ENCODE measurements at places on chromosomes 5 and 9.

GRCh38 chr5:93193431-93194347 lies 387.3 kb downstream of the NR2F1-AS1 start:
- no peak for DNase-seq

- DNase-seq = no peak
Observed at GRCh38 chr9:69605406-69605805, 66.8 kb downstream of the APBA1 start.

DNA sequence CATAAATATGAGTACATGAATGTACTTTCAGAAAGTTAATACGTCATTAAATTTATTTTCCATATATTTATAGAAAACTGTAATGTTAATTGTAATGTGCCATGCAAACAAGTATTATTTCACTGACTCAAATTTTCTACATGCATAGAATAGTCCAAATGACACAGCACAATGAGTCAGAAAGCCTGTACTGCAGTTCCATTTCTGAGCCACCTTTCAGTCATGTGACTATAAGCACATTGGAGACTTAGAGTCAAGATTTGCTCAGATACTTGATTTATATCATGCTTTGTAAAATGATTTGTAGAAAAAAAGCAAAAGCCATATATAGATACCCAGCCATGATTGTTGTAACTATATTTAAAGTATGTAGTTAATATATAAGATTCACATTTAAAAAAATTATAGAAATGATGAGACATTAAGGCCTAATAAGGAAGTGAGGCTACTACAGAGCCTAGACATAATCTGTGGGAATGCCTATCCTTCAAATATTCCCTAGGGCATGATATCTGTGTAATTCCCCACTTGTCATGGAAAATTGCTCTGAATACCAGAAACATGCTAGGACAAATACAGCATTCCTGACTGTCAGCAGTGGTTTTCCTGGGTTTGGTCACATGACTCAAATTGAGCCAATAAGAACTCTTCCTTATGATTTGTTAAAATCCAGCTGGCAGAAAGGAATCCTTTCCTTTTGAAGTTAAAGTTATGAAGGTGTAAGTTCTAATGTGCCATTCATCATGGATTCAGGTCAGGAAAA lies 50.0 kb downstream of the PTPRD start:
- no peak for DNase-seq

DNA sequence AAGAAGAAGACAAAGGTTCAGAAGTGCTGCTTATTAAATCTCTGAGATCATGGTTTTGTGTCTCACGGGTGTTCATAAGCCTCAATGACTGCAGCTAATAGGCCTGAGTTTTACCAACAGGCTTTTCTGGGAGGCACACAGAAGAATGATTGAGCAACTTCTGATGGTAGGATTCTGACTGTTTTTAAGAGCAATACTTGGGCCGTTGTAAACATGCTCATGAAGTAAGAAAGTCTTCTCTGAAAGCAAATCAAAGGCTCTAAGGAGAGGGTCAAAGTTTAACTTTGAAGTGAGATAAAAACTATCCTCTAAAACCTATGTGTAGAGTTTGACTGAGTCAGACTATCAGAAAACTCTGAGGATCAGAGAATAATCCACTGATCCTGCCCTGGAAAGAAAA lies 390.9 kb upstream of the DAB2 start:
- DNase-seq = no peak

DNA sequence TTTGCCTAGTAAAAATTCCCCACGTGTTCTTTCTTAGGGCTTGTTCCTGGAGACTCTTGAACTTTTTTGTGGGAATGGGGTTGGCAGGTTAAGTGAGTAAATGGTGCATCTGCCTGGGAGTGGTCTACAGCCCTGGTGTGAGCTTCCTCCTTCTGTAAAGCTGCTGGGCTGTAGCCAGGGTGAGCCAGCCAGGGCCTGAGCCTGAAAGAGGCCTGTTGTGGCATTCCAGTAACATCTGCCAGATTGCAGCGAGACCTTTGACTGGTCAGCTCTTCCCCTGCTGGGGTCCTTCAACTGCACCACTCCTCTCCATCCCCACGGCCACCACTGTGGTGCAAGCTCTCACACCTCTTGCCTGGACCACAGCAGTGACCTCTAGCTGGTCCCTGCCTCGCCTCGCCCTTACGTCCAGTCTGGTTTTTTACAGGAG lies 47.5 kb downstream of the SLC22A5 start:
- DNase-seq = no peak

DNA sequence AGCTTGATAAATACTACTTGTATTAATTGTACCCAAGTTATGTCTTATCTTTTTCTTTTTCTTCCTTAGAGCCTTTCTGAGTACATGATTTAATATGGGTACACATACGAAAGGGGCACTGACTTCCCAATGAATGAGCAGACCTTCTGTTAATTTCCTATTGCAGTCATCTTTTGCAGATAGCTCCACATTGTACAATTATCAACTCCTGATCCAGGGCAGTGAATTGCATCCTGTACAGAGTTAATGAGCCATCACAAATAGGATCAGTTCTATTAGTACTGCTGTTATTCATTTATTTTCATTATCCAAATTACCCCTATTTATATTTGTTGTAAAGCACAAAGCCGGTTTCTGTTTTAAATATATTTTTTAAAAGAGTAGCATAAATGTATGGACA lies 105.6 kb downstream of the ADAMTSL1 start:
- no peak for DNase-seq

GRCh38 chr5:179534431-179534830 lies 15.9 kb upstream of the RUFY1 start:
- no peak for DNase-seq

DNA sequence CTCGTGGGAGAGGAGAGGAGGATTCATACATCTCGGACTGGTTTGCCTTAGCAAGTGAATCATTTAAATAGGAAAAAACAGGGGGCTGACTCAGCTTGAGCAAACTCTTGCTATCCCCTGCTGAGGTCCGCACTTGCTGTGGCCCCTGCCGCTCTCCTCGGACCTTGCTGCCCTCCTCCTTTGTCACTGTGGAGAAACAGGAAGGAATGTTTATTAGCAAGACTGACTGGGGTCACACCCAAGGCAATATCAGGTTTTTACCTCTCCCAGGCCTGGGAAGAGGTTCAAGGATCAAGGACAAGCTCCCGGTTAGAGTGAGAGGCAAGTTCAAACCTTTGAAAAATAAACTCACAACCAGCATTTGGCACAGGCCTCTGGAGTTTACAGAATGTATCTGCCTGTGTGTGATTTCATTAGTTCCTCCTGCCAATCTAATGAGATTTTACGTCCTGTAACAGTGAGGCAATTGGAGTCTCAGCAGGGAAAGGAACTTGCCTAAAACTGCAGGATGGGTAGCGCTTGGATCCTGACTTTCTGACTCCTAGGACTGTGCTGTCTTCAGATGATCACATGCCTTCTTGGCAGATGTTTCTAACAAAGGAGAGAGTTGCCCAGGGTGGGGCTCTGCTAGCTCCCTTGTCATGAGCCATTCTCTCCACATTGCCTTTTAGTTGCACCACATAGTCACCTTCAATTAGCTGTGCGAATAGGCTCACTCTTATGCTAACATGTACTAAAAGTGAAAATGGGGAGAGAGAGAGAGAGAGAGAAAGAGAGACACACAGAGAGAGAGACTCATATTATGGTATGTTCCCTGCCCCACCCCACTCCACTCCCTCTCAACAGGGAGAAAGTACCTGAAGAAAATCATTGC lies 108.6 kb upstream of the CDKN2B start:
- DNase-seq = no peak

- DNase-seq = no peak
Observed at GRCh38 chr5:163079618-163080017, 357.8 kb upstream of the CCNG1 start.

DNA sequence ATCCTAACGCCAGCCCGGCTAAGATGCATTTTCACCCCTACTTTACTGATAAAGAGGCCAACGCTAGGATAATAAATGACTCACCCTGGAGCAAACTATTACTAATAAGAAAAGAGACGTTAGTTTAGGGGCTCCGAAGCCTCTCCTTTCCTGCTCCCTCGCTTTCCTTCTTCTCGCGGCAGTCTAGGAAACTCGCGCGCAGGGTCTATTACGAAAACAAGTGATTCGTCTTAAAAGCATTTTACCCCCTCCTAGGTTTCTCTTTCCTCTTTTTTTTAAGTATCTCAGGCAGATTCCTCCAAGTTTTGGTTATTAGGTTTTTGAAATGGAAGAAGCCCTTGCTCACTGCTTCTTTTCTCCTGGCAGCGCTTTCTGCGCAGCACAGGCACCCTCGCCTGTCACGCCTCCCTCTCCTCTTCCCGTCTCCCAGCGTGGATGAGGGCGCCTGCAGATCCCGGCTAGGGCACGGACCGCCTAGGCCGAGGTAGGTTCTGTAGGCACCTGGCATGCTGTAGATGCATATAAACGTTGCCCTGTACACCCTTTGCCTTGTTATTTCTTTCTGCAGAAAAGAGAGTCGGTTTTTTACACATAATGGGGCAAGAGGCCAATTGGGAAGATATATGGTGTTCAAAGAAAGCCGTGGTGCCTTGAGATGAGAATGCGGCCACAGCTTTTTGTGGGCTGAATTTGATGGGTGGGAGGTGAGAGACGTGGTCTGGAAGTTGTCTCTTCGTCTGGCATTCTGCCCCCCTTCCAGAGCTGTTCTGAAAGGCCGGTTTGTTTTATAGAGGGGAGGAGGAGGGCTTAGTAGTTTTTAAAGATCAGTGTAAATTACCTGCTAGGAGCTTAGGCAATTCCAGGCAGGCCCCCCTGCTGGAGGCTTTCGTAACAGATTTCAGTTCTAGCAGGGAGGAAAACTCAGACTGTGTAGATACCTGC lies 983 bp downstream of the GCNT1 start:
- no peak for DNase-seq

- no peak for DNase-seq
Observed at GRCh38 chr5:78758169-78758839, 109.7 kb upstream of the LHFPL2 start.

GRCh38 chr5:176780176-176781053 lies 29.9 kb upstream of the UNC5A start:
- no peak for DNase-seq

GRCh38 chr5:178287091-178287790 lies 54.6 kb upstream of the PHYKPL start:
- DNase-seq = no peak

DNA sequence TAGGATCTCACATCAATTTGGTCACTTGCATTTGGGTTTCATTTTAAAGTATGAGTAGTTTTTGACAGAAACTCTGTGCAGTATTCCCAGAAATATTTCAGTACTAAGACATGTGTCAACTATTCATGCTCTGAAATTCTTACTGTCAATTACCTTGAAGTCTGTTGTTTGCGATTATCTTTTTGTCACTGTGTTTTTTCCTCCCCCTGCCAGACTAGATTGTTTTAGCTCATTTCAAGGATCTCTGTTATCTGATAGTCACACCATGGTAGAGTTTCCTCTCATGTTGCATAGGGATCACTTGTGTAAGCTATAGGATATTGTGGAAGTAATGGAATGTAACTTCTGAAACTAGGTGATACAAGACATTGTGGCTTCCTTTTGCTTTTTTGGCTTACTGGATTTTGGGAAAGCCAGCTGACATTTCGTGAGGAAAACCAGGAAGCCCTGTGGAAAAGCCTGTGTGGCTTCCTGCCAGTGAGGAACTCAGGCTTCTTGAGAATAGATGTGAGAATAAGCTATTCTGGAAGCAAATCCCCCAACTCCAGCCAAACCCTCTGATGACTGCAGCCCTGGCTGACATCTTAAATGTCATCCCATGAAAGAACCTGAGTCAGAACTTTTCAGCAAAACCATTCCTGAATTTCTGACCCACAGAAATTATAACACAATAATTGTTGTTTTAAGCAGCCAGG lies 122.2 kb downstream of the FGF10 start:
- no peak for DNase-seq

DNA sequence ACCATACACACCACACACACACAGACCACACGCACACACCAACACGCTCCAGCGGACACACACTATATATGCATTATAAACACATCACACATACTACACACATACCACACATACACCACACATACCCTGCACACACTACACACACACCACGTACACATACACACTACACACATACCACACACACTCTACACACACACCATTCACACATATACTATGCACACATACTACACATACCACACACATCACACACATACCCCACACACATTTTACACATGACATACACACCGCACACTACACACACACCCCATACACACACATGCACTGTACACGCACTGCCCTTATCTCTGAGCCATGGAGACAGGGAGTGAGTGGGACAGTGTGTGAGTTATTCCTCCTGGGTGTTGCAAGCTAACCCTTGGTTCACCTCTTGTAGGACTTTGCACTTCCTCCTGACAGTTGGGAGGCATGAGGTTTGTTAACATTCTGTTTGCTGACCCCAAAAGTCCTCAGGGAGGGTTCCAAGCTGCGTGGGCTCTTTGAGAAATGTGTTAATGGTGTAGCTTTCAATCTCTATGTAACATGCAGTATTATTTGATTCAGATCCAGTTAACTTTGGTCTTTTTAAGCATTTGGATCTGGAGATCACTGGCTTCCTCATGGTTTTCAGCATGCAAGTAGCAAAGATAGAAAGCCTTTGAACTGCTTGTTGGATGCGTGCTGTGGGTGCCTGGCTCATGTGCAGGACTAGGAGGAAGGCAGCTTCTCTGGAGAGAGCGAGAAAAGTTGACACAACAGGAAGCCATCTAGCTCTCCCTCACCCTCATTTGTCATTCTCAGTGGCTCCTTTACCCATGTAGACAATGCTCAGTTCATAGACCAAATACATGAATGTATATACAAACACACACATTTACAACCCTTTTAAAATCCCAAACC lies 13.7 kb downstream of the IL31RA start:
- DNase-seq = no peak

DNA sequence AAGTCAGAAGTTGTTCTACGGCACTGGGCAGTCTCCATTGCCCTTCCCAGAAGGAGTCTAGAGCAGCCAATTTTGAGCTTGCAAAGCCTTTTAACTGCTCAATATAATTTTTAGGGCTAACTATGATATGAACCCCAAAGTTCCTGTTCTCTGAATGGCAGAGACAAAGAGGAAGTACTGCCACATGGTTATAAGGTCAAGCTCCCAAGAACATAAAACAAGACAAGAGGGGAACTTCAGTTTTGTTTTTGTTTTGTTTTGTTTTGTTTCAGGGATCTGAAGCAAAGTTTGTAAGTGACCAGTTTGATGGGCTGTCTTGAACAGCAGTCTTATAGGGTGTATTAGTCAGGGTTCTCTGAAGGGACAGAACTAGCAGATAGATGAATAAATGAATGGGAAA lies 11.9 kb upstream of the SMC2 start:
- DNase-seq = no peak

DNA sequence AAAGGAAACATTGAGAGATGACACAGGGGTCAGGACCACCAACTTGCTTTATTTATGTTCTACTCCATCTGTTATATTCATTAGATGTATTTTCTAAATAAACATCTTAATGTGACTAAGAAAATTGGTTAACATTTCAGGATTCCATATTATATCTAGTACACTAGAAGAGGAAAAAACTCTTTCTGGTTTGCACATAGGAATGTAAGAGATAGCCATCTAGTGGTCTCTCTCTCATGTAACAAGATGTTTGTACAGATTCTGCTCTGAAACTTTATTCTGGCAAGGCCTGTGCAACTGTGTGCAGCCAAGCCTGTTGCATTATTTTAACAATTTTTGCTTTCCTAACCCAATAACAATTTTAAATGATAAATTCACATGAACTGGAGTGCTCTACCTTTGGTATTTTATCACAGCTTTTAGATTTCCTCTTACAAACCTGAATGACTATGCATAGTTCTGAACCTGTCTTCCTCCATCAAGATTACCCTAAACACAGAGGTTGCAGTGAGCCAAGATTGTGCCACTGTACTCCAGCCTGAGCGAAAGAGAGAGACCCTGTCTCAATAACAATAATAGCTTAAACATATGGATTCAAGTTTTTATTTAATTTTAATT lies 148.2 kb downstream of the GIN1 start:
- no peak for DNase-seq

- DNase-seq = no peak
Observed at GRCh38 chr5:6581559-6582426, 51.1 kb downstream of the NSUN2 start.

GRCh38 chr5:41683181-41683580 lies 172.8 kb upstream of the PLCXD3 start:
- no peak for DNase-seq

All from stimulated activated CD8-positive, alpha-beta memory T cell treated with anti-CD3 and anti-CD28 coated beads, Interleukin-15, amount 100 ng/mL, for 4 hours (primary cell).